ENCODE measurements at places on chromosomes 6 and 20.

- no peaks in the 10 kb centered on the region for H3K4me1 ChIP-seq
- no peak overlapping the region for H3K4me3 ChIP-seq
- no peaks in the 10 kb centered on the region for H3K27me3 ChIP-seq
- H3K27ac ChIP-seq, result no peak overlapping the region
Measured at GRCh38 chr6:12150812-12151432, 138.8 kb downstream of the HIVEP1 start.

GRCh38 chr6:161749576-161749975, 475.7 kb upstream of the AGPAT4 start:
- no peaks in the 10 kb centered on the region for H3K4me1 ChIP-seq
- H3K4me3 ChIP-seq, result no peak overlapping the region
- no peak for DNase-seq
- H3K36me3 ChIP-seq, result no peaks in the 10 kb centered on the region
- H3K27me3 ChIP-seq, result no peaks in the 10 kb centered on the region

GRCh38 chr20:58512808-58513552, 2.2 kb downstream of the APCDD1L start:
- no peak overlapping the region for H3K27ac ChIP-seq
- no peaks in the 10 kb centered on the region for H3K4me1 ChIP-seq
- no peak overlapping the region for H3K4me3 ChIP-seq
- H3K27me3 ChIP-seq, result peaks cover 28% of the 10 kb centered on the region
- no peak for DNase-seq

DNA sequence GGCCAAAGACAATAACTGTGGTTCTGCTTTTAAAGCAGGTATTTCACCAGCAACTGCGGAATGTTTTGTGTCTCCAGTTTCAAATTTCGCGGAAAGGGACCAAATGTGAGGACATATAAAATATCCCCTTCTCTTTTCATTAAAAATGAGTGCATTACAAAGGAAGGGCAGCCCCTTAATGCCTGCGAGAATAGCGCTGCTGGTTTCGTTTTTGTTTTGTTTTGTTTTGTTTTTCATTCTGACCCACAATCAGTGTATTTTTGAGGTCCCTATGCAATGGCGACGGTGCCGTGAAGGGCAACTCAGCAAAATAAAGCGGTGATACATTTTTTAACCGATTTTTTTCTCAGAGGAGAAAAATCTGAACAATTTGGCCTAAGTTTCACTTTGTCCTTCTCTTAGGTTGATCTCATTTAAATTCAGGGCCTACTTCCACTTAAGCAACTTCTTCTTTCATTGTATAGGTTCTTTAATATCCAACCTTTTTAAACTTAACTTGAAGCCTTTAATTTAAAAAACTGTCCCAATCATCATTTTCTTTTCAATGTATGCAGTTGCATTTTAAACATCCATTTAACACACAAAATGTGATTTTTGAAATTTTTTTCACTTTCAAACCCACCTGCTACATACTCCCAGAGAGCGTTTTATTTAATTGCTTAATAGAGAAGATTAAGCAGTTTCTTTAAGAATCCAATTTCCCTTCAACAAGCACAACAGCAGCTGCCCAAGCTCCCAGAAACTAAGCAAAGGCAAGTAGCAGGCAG, 2.9 kb upstream of the HIVEP2 start:
- H3K4me3 ChIP-seq, result peak overlapping the region; percentile 82
- no peak for DNase-seq
- H3K27me3 ChIP-seq, result no peaks in the 10 kb centered on the region
- no peaks in the 10 kb centered on the region for H3K36me3 ChIP-seq

- H3K36me3 ChIP-seq, result no peaks in the 10 kb centered on the region
- no peaks in the 10 kb centered on the region for H3K27me3 ChIP-seq
- no peak overlapping the region for H3K4me3 ChIP-seq
- H3K4me1 ChIP-seq, result no peaks in the 10 kb centered on the region
- no peak overlapping the region for H3K27ac ChIP-seq
Measured at GRCh38 chr6:150967910-150968309, 102.4 kb downstream of the MTHFD1L start.

DNA sequence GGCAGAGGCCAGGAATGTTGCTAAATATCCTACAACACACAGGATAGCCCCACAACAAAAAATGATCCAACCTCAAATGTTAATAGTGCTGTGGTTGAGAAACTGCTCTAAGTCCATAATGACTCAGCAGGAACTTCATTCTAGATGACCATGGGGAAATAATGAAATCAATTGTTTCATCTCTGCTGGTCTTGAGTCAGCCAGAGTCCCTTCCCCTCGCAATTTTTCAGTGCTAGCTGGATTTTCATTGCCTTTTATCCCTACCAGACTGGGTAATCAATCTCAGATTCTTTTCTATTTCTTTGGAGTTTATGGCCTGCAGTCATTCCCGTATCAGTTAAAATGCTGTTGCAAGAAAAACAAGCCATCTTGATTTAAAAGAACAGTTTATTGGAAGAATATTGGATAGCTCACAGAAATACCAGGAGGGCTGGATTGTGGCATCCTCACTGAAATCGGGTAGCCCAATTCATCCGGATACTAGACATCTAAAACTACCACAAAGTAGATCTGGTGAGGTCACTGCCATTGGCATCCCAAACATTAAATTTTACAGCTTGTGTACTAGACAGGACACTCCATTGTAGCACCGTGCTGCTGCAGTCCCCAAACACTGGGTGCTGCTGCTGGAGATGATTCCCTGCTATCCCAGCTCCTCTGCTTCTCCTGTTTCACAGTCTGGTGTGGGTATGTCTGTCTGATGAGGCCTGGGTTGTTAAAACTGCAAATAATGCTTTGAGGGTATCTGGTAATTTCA, 30.3 kb upstream of the POPDC3 start:
- H3K27me3 ChIP-seq, result no peaks in the 10 kb centered on the region
- H3K36me3 ChIP-seq, result no peaks in the 10 kb centered on the region
- H3K4me1 ChIP-seq, result peaks cover 11% of the 10 kb centered on the region
- no peak overlapping the region for H3K4me3 ChIP-seq
- no peak for DNase-seq
- H3K27ac ChIP-seq, result peak overlapping the region; percentile 64

All from gastrocnemius medialis (tissue), 4 donors.